Activated T-helper 9 cell treated with anti-CD3 and anti-CD28 coated beads, Interleukin-2, amount 50 U/mL, for 16 hours (primary cell): ENCODE measurements at places on chromosomes 1 and 21.

GRCh38 chr21:20998886-20999285, 677 bp downstream of the NCAM2 start:
- DNase-seq: no peak

- no peak for DNase-seq
Measured at GRCh38 chr21:38148046-38148445, 108.7 kb upstream of the KCNJ15 start.

DNA sequence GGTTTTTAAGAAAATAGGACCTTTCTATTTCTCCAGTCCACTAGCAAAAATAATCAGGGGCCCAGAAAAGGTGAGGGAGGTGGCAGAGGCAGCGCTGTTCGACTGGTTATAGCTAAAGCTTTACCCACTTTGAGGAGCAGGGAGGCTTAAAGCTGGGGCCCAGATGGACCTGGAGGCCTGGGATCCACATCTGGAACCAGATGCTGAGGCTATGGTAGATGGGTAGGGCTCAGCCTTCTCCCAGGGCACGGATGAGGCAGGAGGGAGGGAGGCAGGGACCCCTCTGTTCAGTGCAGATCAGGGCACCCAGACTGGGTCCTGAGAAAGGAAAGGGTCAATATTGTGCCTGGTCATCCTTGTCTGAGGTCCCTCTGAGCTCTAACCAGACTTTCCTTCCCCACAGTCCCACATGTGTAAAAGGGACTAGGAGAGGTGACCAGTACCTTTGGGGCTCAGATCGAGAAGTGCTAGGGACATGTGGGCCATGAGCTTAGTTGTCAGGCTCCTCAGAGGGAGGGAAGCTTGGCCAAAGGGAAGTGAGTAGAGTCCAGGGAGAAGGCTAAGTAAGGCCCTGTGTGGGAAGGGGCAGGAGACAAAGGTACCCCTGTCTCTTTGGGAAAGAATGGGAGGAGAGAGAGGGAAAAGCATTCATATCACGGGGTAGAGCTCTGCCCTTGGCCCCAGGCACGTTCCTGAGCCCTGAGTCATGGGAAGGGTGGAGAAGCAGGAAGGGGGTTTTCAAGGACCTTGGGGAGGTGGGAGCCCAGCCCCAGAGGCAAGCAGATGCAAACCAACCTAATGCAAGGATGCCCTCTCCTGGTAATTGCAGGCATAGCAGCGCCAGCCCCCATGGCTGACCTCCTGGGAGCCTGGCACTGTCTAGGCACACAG, 15.4 kb downstream of the LMNA start:
- DNase-seq: peak; percentile 59

DNA sequence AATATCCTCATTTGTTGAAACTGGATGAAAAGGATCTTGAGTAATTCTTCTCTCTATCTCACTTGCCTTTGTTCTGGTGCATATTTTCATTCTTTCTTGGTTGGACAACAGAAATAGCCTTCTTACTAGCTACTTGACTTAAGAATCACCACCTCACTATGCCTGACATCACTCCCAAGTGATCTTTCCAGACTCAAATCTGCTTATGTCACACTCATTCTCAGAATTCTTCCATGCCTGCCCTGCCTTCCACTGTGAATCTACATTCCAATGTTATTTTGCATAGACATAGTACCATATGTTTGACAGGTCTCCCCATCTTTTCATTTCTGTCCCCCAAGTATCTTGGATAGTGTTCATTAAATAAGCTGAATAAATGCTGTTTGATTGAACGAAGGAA, 78.5 kb upstream of the DPYD start:
- no peak for DNase-seq

GRCh38 chr1:243341074-243341473, 85.2 kb downstream of the SDCCAG8 start:
- DNase-seq: no peak

GRCh38 chr21:32311621-32312020, 13.0 kb downstream of the MRAP start:
- DNase-seq: no peak

DNA sequence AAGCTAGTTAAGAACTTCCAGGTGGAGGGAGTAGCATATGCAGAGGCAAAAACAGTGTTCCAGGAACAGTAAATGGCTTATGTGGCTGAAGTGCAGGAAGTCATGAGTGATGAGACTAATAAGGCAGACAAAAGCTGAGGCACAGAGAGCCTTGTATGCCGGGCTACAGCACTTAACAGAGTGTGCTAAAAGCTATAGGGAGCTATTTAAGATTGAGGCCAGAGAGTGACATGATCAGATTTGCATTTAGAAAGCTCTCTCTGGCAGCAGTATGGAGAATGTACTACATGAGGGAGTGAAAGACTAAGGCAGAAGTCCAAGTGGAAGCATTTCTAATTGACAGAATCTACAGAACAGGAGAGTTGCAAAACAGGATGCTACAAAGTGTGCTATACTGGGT, 38.6 kb downstream of the WASF2 start:
- no peak for DNase-seq

DNA sequence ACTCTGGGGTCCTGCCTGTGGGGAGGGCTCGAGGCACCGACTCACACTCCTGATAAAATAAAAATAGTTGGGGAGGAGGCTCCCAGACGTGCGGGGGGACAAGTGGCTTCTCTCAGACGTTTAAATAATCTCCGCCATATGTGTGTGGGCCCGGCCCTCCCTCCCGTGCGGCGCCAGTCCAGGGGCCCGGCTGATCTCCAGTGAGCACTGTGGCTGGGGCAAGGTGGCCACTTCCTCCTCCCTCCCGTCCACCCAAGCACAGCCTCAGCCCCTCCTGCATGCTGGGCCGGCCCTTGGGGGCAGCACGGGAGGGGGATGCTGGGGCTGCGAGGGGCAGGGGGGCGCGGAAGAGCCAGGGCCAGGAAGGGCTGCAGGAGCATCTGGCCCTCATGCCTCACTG, 4.0 kb upstream of the PLCH2 start:
- DNase-seq: no peak

- DNase-seq: no peak
Measured at GRCh38 chr1:61280452-61280851, 198.1 kb downstream of the NFIA start.

DNA sequence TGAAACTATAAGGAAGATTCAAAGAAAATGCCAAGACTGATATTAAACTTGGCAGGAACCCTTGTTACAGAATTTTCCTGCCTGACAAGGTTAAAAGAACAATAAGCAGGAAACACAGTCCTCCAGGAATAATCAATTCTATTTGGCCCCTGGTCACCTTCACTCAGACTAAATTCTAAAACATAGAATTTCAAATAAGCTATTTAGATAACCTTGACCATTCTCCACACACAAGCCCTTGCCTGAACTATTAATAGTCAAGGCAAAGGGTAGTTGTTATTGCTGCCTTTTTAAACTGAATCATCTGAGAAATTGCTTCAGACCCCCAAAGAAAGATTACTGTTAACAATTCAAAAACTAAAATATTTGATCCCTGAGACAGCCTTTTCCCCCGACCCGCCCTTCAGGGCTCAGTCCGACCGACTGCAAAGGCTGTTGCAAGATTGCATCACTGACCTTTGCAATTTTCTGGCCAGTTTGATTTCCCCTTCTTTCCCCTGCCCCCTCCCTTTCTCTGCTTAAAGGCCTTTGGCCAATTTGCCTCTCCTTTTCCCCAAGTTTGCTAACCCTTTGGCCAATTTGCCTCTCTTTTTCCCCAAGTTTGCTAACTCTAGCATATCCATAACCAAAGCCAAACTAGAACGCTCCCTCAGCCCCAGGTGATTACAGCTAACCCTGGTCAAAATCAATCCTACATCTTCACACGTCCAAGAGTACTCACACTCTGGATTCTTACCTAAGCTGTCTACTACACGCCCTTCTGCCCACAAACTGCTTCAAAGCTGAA, 1.4 kb upstream of the G0S2 start:
- no peak for DNase-seq

DNA sequence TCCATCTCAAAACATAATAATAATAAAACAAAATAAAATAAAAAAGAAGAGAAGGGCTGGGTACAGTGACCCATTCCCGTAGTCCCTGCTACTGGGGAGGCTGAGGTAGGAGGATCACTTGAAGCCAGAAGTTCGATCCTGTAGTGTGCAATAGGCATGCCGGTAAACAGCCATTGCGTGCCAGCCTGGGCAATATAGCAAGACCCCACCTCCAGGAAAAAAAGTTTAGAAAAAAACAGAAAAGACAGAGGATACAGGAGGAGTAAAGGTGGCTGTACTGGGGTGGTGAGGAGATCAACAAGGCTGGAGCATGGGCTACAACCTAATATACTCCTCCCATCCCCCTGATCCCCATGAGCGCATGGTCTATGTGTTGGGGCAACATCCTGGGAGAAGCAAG, 30.8 kb downstream of the PTAFR start:
- DNase-seq: no peak

DNA sequence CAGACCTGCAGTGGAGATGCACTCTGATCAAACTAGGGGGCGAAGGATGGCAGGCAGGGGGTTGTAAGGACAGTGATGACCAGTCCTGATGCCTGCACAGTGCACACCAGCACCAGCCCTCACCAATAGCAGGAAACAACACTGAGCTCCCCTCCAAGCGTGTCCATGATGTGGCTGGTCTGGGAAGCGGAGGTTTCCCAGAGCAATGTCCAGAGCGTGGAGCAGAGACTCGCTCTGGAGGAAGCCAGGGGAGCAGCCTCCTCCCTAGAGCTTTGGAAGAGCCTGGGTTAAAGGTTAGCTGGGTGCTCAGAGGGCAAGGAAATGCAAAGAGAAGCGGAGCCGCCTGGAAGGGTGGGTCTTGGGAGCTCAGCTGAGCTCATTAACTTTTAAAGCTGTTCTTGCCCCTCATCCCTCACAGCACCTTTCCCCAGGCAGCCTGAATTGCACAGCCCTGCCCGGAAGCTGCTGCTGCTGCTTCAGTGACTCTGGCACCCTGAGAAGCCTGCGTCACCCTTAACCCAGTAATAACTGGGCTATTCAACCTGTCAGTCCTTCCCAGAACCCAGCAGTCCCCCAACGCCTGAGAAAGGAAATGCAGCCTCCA, 162.2 kb upstream of the RAB4A start:
- no peak for DNase-seq

- DNase-seq: no peak
Measured at GRCh38 chr1:81717230-81717629, 83.5 kb upstream of the ADGRL2 start.

- no peak for DNase-seq
Measured at GRCh38 chr1:54107131-54107530, 45.7 kb downstream of the CDCP2 start.

GRCh38 chr1:110875216-110875731, 2.3 kb downstream of the CD53 start:
- peak; percentile 32 for DNase-seq

DNA sequence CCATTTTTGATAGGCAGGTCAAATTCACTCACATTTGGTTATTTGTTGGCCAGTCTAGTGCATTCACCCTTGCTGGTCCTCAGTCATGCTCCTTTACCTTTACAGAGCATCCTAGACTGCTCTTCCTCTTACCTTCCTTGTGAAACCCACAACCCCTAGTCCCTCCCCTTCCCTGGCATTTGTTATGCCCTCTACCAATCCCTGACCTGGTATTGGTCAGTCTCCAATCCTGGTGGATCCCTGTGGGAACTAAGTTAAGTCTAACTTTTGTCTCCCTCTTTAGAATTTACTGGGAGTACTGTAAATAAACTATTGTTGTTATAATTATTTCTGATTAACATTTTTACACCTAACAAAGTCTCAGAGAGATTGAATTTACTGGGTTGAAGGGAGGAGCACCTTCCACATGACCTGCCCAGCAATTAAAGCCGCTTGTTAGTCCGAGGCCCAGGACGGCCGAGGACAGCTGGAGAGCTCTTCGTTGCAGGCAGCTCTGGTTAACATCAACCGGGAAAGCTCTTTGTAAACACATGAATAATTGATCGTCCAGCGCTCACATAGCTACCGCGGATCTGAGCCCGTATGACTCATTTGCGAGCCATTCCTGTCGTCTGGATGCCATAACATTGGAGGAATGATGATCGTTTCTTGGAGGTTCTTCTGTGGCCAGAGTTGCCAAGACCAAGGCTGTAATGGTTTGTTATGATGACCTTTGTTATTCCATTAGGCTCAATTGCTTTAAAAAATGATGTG, 31.9 kb downstream of the MTARC1 start:
- no peak for DNase-seq

GRCh38 chr1:110850627-110851026, 22.3 kb upstream of the CD53 start:
- no peak for DNase-seq

DNA sequence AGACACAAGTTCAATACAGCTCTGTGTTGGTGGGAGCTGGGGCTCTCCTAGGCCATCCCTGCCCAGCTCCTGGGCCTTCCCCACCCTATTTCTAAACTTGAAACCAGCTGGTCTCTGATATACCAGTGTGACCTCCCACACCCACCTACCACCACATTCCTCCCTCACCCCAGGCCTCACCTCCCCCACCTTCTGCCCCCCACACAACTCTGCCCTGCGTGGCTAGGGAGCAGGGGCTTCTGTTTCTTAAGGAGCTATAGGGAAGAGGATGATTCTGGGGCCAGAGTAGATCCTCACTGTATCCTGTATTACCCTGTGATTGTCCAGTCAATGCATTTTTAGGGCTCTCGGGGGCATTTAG, 16.5 kb downstream of the NES start:
- no peak for DNase-seq

DNA sequence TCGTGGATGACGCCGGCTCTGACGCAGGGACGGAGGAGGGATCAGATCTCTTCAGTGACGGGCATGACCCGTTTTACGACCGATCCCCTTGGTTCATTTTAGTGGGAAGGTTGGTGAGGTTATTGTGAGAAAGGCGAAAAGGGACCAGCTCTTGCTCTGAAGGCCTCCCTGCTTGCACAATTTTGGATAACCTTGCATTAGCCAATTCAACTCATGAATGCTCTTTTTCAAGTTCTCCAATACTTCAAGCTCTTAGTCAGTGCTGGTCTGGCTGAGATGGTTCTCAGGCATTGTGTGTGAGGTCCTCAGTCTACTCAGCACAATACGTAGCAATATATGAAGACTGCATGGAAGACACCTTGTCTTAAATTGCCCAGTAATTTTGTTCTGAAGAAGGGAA, 72.6 kb upstream of the PGD start:
- no peak for DNase-seq

DNA sequence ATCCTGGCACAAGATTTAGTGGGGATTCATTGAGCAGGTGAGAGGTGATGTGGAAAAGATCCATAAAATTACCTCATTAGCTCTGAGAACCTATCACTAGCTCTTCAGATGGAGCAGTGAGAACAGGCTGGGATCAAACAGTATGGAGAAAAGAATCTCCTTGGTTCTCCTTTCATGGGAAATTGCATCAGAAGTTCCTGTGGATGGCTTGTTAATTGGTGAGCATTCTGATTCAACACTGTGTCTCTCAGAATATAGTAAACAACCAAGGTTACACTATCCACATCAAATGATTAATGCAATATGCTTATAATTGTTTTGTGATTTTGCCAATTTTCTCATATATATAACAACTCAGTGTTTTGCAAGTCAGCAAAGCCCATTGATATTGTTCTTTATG, 8.3 kb upstream of the CD55 start:
- DNase-seq: no peak

GRCh38 chr1:182213163-182213562, 151.7 kb upstream of the ZNF648 start:
- DNase-seq: no peak

- DNase-seq: peak; percentile 47
Measured at GRCh38 chr1:12617901-12618660, at the start of gene DHRS3. TSS of gene DHRS3 (minus strand) at chr1:12618210. CDS start at chr1:12617348, 862 bp downstream.

- no peak for DNase-seq
Measured at GRCh38 chr1:241934201-241934848, 23.2 kb upstream of the BECN2 start.

- no peak for DNase-seq
Measured at GRCh38 chr1:209319057-209319432, 264.5 kb upstream of the CAMK1G start.
